ENCODE measurements at places on chromosomes 16 and 17.

- DNase-seq: no peak
Observed at GRCh38 chr17:62668091-62668804, 40.8 kb downstream of the MRC2 start.

GRCh38 chr16:52690468-52690867 lies 143.5 kb upstream of the TOX3 start:
- no peak for DNase-seq

DNA sequence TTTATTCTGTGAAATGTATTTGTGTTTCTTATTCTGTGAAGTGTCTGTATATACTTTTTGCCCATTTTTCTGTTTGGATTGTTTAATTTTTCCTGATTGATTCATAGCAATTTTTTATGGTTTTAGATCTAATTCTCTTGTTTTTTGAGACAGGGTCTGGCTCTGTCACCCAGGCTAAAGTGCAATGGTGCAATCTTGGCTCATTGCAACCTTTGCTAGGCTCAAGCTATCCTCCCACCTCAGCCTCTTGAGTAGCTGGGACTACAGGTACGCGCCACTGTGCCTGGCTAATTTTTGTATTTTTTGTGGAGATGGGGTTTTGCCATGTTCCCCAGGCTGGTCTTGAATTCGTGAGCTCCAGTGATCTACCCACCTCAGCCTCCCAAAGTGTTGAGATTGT lies 31.5 kb downstream of the NF1 start:
- DNase-seq: no peak

DNA sequence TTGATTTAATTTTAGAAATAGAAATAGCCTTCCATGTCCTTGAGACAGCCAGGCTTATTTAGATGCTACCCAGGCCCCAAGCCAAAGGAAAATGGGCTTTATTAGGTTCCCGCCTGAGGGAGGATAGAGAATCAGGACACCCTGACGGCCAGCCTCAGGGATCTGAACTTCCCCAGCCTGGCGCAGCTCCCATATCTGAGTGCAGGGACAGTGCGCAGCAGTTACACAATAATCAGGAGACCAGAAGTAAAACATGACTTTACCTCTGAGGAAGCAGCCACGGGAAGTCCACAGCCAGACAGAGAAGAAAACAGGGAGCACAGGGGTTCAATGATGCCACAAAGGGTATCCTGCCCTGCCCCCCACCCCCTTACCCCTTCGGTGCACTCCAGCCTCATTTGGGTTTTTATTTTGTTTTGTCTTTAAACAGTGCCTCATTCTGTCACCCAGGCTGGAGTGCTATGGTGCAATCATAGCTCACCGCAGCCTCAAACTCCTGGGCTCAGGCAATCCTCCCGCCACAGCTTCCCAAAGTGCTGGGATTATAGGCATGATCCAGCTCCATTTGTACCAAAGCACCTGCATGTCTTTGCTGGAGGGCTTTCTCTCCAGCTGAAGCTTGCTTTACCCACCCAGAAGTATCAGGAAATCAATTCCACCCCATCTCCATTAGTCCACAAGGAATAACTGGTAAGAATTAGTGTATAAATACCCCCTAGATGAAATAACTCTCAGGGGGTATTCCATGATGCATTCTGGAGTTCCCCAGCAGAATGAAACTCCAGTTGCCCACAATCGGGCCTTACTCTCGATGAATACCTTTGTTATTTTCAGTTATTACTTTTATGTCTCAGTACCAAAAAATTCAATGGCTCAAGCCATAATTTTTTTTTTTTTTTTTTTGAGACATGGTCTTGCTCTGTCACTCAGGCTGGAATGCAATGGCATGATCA lies 21.9 kb downstream of the ORC6 start:
- DNase-seq: no peak

DNA sequence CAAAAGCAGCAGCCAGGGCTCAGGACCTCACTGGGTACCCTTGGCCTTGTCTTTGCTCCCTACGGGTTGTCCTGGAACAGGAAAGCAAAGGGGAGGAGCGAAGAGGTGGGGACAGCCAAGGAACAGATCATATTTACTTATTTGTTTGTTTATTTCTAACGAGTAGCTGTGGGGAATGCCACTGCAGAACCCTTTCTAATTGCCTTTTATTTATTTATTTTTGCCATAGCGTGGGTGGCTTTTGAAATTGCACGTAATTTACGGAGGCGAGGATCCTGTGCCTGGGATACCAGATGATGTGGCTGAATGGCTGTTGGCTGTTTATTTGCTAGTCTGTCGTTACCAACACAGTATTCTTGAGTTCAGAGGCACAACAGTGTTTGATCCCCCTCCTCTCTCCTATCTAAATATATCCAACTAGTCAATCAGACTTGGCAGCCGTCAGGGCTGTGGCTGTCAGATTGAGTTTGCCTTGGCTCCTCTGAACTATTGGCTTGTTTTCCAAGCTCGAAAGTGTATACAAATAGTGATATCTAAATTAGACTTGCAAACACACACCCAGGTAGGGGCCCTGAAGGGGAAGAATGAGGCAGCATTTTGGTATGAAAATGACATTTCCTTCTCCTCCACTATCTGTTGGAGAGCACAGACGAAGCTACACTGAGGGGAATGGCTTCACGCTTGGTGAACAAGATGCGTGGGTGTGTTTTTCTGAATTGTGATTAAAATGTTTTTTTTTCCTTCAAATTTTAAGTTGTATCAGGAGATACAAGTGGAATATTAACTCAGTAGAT lies 110.4 kb downstream of the MSI2 start:
- DNase-seq: no peak

DNA sequence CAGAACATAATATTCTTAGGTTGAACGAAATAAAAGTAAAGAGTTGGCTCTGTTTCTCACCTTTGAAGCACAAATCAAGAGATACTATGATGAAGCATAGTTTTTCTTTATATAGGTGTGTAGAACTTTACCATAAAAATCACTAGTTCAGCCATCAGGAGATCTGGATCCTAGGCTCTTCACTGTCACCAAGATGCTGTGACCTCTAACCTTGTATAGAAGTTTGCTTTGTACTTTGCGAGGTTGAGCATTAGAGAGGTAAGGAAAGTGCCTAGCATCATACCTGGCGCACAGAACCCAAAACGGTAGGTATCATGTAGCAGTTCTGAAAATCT lies 553 bp upstream of the CDC6 start:
- no peak for DNase-seq

All from activated CD4-positive, alpha-beta T cell treated with anti-CD3 and anti-CD28 coated beads for 48 hours (primary cell).